ENCODE measurements at places on chromosomes 11 and 22. TPM values are rescaled to one million over a fixed set of nuclear protein-coding genes. Genes with fewer than 3 reads are reported as not detected.

DNA sequence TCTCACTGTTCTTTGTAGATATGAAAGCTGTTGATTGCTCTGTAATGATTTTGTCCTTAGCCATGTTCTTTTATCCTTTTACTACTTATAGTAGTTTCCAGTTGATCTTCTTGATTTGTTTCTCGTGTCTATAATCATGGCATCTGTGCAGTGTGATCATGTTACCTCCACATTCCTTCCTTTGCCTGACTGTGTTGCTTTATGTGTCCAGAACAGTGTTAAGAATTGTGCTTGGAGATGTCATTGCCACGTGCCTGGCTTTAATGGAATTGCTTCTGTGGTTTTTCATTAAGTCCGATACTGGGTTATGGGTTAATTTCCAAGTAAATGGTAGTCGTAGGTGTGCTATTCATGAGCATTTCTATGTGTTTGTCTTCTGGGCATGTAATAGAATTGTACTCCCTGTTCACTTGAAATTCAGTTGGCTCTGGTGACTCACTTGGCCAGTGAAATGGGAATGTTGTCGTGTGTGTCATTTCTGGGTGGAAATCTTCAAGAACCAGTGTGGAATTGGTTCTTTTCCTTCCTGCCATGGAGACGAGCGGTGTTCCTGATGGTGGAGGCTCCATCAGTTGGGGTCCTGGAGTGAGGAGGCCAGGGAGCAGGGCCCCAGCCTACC lies 6.8 kb downstream of the GTSE1 start:
- no peak overlapping the region for H3K4me3 ChIP-seq
- H3K27me3 ChIP-seq: no peaks in the 10 kb centered on the region
- H3K4me1 ChIP-seq: no peaks in the 10 kb centered on the region

SF3B2 gene
- 91.0 TPM for total RNA-seq

GUCY1A2 gene
- 1.5 TPM for total RNA-seq

- no peak overlapping the region for H3K27ac ChIP-seq
- H3K4me1 ChIP-seq: no peaks in the 10 kb centered on the region
- H3K27me3 ChIP-seq: no peaks in the 10 kb centered on the region
- H3K36me3 ChIP-seq: no peaks in the 10 kb centered on the region
Measured at GRCh38 chr11:107691000-107691750, 20.7 kb downstream of the SLN start.

- no peak overlapping the region for H3K4me3 ChIP-seq
- H3K27ac ChIP-seq: peak overlapping the region; percentile 68
- H3K27me3 ChIP-seq: no peaks in the 10 kb centered on the region
- DNase-seq: peak; percentile 73
Measured at GRCh38 chr11:117822074-117823033, 2.2 kb downstream of the FXYD2 start.

- H3K4me3 ChIP-seq: no peak overlapping the region
- no peaks in the 10 kb centered on the region for H3K36me3 ChIP-seq
- H3K27me3 ChIP-seq: peaks cover 51% of the 10 kb centered on the region
- DNase-seq: peak; percentile 63
Measured at GRCh38 chr11:1228101-1228821, 5.4 kb downstream of the MUC5B start.

- H3K4me1 ChIP-seq: peaks cover 5% of the 10 kb centered on the region
- no peak for DNase-seq
- H3K4me3 ChIP-seq: no peak overlapping the region
- no peaks in the 10 kb centered on the region for H3K27me3 ChIP-seq
- no peak overlapping the region for H3K27ac ChIP-seq
- no peaks in the 10 kb centered on the region for H3K36me3 ChIP-seq
Measured at GRCh38 chr11:126477535-126478305, 122.2 kb downstream of the ST3GAL4 start.

MMP8 gene
- not detected for total RNA-seq

DNA sequence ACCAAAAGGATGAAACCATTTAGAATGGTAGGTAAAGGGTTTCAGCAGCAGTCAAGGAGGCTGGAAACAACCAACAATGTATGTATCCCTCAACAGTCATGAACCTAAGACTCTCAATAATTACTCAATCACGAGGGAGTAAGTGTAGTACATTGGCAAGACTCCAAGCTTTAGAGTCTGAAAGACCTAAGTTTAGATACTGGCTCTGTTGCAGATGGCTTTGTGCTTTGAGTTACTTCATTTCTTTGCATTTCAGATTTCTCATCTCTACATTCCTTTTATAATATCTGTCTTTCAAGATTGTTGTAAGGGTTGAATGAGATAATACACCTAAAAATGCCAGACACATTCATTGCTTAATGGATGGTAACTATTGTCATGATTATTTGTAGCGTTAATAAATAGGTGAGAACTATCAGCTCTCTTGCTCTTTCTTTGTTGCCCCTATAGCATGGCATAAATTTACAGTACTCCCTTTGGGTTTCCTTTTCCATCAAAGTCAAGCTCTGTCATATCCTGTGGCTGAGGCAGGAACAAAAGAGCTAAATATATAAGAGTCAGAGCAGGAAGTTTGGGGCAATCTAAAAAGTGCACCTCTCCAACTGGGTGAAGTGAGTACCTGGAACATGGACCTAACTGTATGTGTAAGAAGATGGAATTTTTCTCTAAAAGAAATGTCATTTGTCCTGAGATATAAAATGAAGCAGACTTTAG lies 228.2 kb upstream of the ZC3H12C start:
- no peaks in the 10 kb centered on the region for H3K27me3 ChIP-seq
- no peak overlapping the region for H3K27ac ChIP-seq
- H3K4me3 ChIP-seq: no peak overlapping the region
- no peak for DNase-seq
- no peaks in the 10 kb centered on the region for H3K4me1 ChIP-seq

DNA sequence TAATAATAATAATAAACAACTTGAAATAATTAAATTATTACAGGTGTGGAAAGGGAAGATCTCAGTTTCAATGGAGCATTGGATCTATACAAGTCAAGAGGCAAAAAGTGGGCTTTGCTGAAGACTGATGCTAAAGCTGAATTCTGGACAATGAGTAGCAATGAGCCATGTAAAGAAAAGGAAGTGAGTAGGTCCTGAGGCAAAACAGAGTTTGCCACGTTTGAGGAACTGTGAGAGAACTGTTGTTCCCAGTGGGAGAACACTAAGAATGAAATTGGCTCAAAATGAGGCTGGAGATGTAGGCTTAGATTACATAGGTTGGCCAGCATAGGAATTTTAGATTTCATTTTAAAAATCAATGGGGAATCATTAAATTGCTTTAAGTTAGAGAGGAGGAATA lies 33.9 kb upstream of the TEAD1 start:
- H3K4me1 ChIP-seq: no peaks in the 10 kb centered on the region
- no peaks in the 10 kb centered on the region for H3K27me3 ChIP-seq

GRCh38 chr22:35425971-35426800 lies 26.2 kb downstream of the MCM5 start:
- H3K4me1 ChIP-seq: peaks cover 2% of the 10 kb centered on the region
- H3K27ac ChIP-seq: no peak overlapping the region
- H3K36me3 ChIP-seq: no peaks in the 10 kb centered on the region
- H3K4me3 ChIP-seq: no peak overlapping the region
- no peaks in the 10 kb centered on the region for H3K27me3 ChIP-seq

DNA sequence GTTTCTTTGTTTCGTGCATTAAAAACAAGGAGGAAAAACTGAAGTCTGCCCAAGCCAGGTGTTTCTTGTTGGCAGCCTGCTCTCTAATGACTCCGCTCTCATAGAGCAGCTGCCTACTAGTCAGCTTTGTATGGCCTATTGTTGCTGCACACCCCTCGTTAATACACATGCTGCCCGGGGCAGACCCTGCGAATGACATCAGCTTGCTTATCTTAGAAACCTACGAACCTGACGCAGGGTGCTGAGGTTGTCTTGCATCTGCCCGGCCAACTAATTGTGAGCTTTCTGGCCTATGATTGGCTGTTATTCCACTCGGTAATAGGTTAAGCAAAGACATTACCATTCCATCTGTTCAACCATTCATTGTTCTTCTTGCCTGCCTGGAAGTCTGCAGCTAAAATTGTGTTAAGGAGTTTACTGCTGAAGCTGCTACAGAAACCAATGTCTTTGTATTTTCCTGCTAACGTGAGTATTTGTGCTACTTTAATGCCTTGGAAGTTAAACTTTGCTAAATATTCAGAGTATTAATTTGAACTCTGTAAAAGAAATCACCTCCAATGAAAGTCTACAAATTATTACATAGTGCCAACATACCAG lies 37.5 kb downstream of the ZC3H12C start:
- no peak overlapping the region for H3K4me3 ChIP-seq
- no peak for DNase-seq
- H3K27me3 ChIP-seq: no peaks in the 10 kb centered on the region

DNA sequence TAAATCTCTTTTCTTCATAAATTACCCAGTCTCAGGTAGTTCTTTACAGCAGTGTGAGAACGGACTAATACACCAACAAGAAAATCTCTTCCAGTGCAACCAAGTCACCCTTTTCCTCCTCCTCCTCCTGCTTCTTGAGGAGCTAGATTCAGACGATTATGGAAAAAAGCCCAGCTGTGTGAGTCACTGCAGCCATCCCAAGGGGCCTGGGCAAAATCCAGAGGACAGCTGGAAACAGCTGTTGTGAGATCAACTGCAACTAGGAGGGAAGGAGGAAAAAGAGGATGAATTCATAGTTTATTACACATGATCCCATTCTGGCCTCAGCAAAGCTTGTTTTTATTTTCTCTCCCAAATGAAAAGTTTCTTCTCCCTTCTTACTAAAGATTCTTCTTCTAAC lies 32.9 kb downstream of the RBFOX2 start:
- H3K4me1 ChIP-seq: peaks cover 52% of the 10 kb centered on the region
- no peaks in the 10 kb centered on the region for H3K27me3 ChIP-seq

DNA sequence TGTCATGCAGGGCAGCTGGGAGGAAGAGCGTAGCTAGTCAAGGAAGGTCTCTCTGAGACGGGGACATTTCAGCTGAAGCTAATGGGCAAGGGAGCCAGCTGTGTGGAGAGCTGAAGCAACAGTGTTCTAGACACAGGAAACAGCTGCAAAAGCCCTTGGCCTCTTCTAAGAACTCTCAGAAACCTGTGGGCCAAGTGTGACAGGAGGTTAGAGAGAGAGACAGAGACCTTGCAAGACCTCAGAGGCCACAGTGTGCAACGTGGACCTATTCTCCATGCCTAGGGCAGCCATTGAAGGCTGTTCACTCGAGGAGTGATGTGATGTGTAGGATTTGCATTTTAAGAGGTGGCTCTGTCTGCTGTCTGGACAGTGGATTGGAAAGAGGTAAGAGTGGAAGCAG lies 48.7 kb upstream of the TNRC6B start:
- no peaks in the 10 kb centered on the region for H3K4me1 ChIP-seq
- no peak overlapping the region for H3K27ac ChIP-seq
- H3K36me3 ChIP-seq: no peaks in the 10 kb centered on the region
- no peak for DNase-seq
- no peaks in the 10 kb centered on the region for H3K27me3 ChIP-seq

DNA sequence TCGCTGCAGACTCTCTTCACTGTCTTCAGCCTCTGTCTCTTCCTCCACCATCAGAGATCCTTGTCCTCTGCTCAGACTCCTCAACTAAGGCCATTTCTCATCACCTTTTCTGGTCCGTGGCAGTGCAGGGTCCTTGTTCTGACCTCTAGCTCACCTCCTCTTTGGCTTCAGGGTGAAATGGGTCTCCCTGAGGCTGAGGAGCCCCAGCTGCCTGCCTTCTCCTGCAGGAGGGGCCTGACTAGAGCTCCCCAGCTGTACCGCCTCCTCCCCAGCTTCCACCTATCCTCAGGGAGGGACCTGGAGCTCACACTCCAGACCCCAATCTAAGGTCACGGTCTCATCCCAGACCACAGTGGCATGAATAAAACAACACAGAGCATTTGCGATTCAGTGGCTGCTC lies 203.0 kb downstream of the TRIM29 start:
- no peaks in the 10 kb centered on the region for H3K27me3 ChIP-seq
- H3K4me1 ChIP-seq: no peaks in the 10 kb centered on the region
- H3K27ac ChIP-seq: no peak overlapping the region
- H3K4me3 ChIP-seq: no peak overlapping the region

DNA sequence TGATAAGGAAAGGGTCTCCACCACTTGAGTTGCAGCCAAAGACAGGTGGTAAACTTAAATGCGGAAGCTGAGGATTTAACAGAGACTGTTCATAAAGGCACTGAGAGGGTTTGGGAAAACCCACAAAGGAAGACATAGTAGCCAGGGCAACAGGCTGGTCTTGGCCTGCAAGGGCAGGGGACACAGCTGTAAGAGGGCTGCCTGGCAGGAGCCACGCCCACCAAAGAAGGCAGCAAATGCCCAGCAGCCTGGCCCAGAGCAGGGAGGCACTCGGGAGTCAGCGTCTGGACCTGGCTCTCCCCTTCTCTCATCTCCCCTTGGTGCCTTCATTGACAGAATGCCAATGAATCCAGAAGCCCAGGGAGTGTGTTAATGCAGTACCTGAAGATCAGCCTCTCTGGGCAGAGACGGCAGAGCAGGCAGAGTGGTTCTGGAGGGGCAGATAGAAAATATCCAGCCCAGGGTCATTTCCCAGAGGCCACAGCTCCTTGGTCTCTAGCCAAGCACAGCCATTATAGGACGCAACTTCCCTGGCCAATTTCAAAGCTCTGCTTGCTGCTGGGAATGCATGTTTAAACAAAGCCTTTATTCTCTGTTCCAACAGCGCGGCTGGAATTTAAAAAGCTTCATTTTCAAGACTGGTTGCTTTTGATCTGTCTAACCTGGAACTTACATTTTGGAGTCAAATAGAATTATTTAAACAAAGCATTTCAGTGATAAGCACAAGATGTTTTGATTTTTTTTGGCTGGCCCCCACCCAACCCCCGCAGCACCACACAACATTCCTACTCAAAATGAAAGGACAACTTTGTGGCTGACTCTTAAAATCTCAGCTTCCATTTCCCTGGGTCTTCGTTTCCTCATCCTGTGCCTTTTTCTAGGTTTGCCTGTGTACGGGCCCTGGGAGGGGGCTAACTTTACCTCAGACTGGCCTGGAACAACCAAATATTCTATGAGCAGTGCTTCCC lies 125.6 kb upstream of the LMO1 start:
- no peaks in the 10 kb centered on the region for H3K27me3 ChIP-seq
- no peak overlapping the region for H3K4me3 ChIP-seq
- no peak for DNase-seq
- H3K4me1 ChIP-seq: peaks cover 20% of the 10 kb centered on the region
- H3K27ac ChIP-seq: peak overlapping the region; percentile 82

LARGE1 gene
- 48.2 TPM for total RNA-seq

DNA sequence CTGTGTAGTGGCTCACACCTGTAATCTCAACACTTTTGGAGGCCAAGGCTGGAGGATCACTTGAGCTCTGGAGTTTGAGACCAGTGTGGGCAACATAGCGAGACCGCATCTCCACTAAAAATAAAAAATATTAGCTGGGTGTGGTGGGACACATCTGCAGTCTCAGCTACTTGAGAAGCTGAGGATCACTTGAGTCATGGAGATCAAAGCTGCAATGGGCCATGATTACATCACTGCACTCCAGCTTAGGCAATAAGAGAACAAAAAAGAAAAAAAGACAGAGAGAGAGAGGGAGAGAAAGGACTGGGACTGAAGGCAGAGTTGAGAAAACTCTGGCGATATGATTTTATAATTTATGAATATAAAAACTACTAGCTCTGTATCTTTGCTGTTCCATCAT lies 473.1 kb downstream of the LRRC4C start:
- H3K27ac ChIP-seq: no peak overlapping the region
- no peak overlapping the region for H3K4me3 ChIP-seq
- H3K27me3 ChIP-seq: no peaks in the 10 kb centered on the region
- no peak for DNase-seq
- H3K4me1 ChIP-seq: no peaks in the 10 kb centered on the region

OR2AG1 gene
- not detected for total RNA-seq

All from sigmoid colon (tissue), 7 donors.